ENCODE measurements at places on chromosomes 4 and X. TPM values are rescaled to one million over a fixed set of nuclear protein-coding genes. Genes with fewer than 3 reads are reported as not detected.

DNA sequence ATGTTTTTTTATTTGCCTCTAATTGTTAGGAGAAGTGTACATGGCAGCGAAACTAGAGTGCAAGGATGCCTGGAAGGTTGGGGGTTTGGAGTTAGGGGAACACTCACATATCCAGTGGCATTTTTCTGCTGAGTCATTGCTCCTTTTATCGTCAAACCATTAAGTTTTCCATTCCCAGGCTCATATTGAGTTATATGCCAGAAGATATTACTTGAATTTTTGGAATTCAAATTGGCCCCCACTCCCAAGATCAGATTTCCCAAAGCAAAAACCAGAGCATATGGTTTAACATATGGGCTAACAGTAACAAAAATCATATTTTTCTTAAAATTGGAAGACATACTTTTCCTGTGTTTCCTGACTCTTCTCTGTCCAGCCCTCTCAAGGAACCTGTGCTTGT is 152.7 kb downstream of the FSTL5 start:
- no peaks in the 10 kb centered on the region for H3K36me3 ChIP-seq
- no peak overlapping the region for H3K4me3 ChIP-seq
- H3K4me1 ChIP-seq, result no peaks in the 10 kb centered on the region
- H3K27ac ChIP-seq, result no peak overlapping the region
- no peak for DNase-seq

DNA sequence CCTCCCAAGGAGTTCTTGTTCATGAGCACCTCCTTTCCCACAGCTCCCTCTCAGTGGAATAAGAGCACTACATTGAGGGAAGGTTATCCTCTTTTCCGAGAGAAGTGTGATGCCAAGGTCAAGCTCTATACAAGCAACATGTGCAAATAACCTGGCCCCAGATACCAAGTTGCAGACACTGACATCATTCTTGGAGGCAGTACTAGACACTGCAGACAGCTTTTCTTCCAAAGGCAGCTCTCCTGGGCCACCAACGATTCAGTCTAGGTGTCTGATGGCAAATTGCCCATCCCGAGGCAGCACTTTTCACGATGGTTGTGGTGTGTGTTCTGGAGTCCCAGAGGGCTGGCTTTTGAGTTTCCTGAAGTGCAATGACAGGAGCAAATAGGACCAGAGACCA is 384.9 kb downstream of the TLL1 start:
- H3K36me3 ChIP-seq, result no peaks in the 10 kb centered on the region
- H3K27ac ChIP-seq, result no peak overlapping the region
- no peaks in the 10 kb centered on the region for H3K4me1 ChIP-seq
- DNase-seq, result no peak

GRCh38 chrX:84047339-84047738 is 140.7 kb downstream of the RPS6KA6 start:
- H3K4me1 ChIP-seq, result no peaks in the 10 kb centered on the region
- H3K27me3 ChIP-seq, result no peaks in the 10 kb centered on the region
- H3K36me3 ChIP-seq, result no peaks in the 10 kb centered on the region
- no peak overlapping the region for H3K4me3 ChIP-seq
- no peak for DNase-seq

DNA sequence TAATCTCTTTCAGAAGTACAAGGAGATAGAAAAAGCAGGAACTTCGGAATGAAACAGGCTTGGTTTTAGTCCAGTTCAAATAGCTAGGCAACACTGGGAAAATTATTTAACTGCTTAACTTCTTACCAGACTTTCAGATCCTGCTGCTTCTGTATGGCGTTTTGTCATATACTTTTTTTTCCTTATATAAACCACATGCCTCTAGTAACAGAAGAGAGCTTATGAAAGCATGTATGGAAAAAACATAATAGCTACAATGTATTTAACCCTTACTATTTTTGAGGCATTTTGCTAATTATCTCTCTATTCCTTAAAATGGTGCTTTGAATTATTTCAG is 439.6 kb downstream of the INPP4B start:
- H3K4me3 ChIP-seq, result no peak overlapping the region
- no peak overlapping the region for H3K27ac ChIP-seq
- DNase-seq, result no peak
- peaks cover 54% of the 10 kb centered on the region for H3K4me1 ChIP-seq
- no peaks in the 10 kb centered on the region for H3K36me3 ChIP-seq

- peak overlapping the region; percentile 51 for H3K27ac ChIP-seq
- no peak for DNase-seq
- H3K4me1 ChIP-seq, result peaks cover 25% of the 10 kb centered on the region
- no peak overlapping the region for H3K4me3 ChIP-seq
- H3K27me3 ChIP-seq, result no peaks in the 10 kb centered on the region
Observed at GRCh38 chrX:130878350-130879341, 24.4 kb downstream of the ENOX2 start.

GRCh38 chr4:99390055-99390454 is 37.5 kb upstream of the ADH1C start:
- H3K4me1 ChIP-seq, result no peaks in the 10 kb centered on the region
- no peaks in the 10 kb centered on the region for H3K36me3 ChIP-seq
- DNase-seq, result no peak
- peak overlapping the region; percentile 30 for H3K27ac ChIP-seq
- no peak overlapping the region for H3K4me3 ChIP-seq

DNA sequence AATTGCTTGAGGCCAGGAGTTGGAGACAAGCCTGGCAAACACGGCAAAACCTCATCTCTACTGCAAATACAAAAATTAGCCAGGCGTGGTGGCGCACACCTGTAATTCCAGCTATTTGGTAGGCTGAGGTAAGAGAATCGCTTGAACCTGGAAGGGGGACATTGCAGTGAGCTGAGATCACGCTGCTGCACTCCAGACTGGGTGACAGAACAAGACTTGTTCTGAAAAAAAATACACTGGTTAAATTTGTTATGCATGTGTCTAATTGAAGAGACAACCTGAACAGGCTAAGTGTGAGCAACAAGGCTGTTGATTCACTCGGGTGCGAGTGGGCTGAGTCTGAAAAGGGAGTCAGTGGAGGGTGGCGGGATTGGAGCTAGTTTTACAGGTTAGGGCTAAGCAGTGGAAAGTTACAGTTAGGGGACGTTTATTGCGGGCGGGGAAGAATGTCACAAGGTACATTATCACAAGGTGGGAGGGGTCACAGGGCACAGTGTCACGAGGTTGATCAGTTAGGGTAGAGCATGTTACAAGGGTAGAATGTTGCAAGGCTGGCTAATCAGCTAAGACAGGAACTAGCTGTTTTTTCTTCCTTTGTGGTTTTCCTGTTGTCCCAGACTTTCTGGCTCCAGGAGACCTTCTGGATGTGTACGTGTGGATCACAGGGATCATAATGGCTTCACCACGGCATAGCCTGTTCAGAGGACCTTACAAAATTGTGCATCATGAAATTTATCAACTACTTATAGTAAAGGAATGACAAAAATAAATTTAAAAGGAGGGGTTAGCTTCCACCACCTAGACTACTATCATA is 115.8 kb downstream of the NAA11 start:
- no peak overlapping the region for H3K27ac ChIP-seq
- H3K4me1 ChIP-seq, result no peaks in the 10 kb centered on the region
- H3K36me3 ChIP-seq, result no peaks in the 10 kb centered on the region
- no peaks in the 10 kb centered on the region for H3K27me3 ChIP-seq
- H3K4me3 ChIP-seq, result no peak overlapping the region

GRCh38 chrX:43693602-43694406 is 37.7 kb downstream of the MAOA start:
- no peaks in the 10 kb centered on the region for H3K27me3 ChIP-seq
- H3K36me3 ChIP-seq, result no peaks in the 10 kb centered on the region
- no peak overlapping the region for H3K4me3 ChIP-seq
- peak overlapping the region; percentile 52 for H3K27ac ChIP-seq
- no peak for DNase-seq
- H3K4me1 ChIP-seq, result peaks cover 34% of the 10 kb centered on the region

DNA sequence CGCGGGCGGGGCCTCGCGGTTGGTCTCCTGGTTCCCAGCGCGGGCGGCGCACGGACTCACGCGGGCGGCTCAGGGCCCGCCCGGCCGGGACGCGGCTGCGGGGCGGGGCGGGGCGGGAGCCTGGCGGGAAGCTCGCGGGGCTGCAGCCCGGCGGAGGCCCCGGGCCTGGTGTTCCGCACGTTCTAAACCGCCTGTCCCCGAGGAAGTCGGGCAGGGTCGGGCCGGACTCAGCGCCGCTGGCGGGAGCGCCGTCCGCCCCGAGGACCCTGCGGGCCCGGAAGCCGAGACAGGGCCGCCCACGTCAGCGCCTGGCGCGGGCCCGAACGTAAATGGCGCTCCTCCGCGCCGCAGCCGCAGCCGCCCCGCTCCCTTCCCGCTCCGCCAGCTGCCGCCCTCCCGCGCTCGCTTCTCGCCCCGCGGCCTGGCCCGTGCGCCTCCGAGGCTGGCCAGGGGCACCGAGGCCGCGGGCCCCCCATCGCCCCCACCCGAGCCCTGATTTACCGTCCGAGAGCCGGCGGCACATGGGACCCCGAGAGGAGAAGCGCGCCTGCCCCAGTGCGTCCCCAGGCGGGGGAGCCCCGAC is 309 bp upstream of the CTBP1 start:
- H3K27ac ChIP-seq, result peak overlapping the region; percentile 99
- H3K4me3 ChIP-seq, result peak overlapping the region; percentile 74
- peaks cover 69% of the 10 kb centered on the region for H3K4me1 ChIP-seq

- no peak overlapping the region for H3K27ac ChIP-seq
- H3K36me3 ChIP-seq, result no peaks in the 10 kb centered on the region
- no peak for DNase-seq
- H3K27me3 ChIP-seq, result peaks cover 15% of the 10 kb centered on the region
- H3K4me1 ChIP-seq, result no peaks in the 10 kb centered on the region
Observed at GRCh38 chr4:76504613-76505465, 69.8 kb downstream of the SHROOM3 start.

DNA sequence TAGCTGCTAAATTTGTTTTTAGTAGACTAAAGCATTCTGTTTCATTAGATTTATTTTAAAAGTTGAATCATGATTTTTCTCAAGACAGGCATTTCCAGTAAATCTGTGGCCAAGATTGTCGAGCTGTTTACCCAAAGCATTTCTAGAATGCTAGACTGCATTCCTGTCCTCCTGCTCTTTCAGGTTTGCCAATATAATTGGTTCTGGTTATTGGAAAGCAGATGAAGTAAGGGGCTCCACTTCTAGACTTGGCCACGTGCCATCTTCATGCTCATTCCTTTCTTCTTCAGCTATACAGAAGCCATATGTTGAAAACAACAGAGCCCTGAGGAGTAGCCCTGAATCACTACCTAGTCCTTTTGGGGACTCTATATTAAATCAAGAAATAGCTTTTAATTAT is 62.5 kb downstream of the PGRMC2 start:
- H3K4me1 ChIP-seq, result peaks cover 2% of the 10 kb centered on the region
- H3K27me3 ChIP-seq, result no peaks in the 10 kb centered on the region
- DNase-seq, result no peak
- H3K27ac ChIP-seq, result no peak overlapping the region
- H3K36me3 ChIP-seq, result no peaks in the 10 kb centered on the region

DNA sequence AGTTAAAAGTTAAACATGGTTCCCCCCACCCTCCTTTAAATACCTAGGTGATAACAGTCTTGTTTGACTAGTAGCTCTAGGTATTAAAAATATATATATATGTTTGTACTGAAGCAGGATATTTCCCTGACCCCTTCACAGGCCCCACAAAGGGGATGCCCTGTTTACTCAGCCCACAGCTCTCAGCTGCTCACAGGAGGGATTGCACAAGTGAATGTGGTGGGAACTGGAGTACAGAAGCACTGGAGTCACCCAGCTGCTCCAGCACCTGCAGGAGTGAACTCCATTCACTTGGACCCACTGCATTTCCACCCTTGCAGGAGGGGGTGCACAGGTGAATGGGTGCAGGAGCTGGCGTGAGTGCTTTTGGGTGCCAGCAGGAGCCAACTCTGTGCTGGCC is 99.3 kb upstream of the TLR3 start:
- H3K36me3 ChIP-seq, result no peaks in the 10 kb centered on the region
- no peak overlapping the region for H3K27ac ChIP-seq
- no peak for DNase-seq
- peaks cover 17% of the 10 kb centered on the region for H3K4me1 ChIP-seq

- H3K4me3 ChIP-seq, result no peak overlapping the region
- no peaks in the 10 kb centered on the region for H3K36me3 ChIP-seq
- no peak overlapping the region for H3K27ac ChIP-seq
- H3K27me3 ChIP-seq, result peaks cover 36% of the 10 kb centered on the region
- no peak for DNase-seq
- H3K4me1 ChIP-seq, result no peaks in the 10 kb centered on the region
Observed at GRCh38 chr4:110046588-110047049, 133.9 kb downstream of the EGF start.

GRCh38 chr4:145779319-145779801 is 99.4 kb downstream of the C4orf51 start:
- DNase-seq, result no peak
- no peak overlapping the region for H3K4me3 ChIP-seq
- no peaks in the 10 kb centered on the region for H3K27me3 ChIP-seq
- peaks cover 19% of the 10 kb centered on the region for H3K36me3 ChIP-seq
- H3K4me1 ChIP-seq, result peaks cover 26% of the 10 kb centered on the region

The NAT8L gene
- 0.52 TPM for total RNA-seq

The MAML3 gene
- total RNA-seq, result 2.6 TPM

The CLTRN gene
- total RNA-seq, result 0.66 TPM

The NAP1L2 gene
- total RNA-seq, result 8.4 TPM

The FRG2 gene
- total RNA-seq, result not detected

The AR gene
- total RNA-seq, result 18.4 TPM

The HSFX1 gene
- 3.0 TPM for total RNA-seq

The ZCCHC12 gene
- not detected for total RNA-seq

The GPR119 gene
- not detected for total RNA-seq

The SLC16A2 gene
- 6.1 TPM for total RNA-seq

Measured in left ventricle myocardium inferior (tissue), 1 donor.